ENCODE measurements at places on chromosomes 1 and 21.

GRCh38 chr1:54764922-54765561, 719 bp upstream of the PARS2 start:
- H3K36me3 ChIP-seq = no peaks in the 10 kb centered on the region
- DNase-seq = no peak
- no peak overlapping the region for H3K4me3 ChIP-seq
- no peaks in the 10 kb centered on the region for H3K4me1 ChIP-seq
- H3K27me3 ChIP-seq = no peaks in the 10 kb centered on the region

DNA sequence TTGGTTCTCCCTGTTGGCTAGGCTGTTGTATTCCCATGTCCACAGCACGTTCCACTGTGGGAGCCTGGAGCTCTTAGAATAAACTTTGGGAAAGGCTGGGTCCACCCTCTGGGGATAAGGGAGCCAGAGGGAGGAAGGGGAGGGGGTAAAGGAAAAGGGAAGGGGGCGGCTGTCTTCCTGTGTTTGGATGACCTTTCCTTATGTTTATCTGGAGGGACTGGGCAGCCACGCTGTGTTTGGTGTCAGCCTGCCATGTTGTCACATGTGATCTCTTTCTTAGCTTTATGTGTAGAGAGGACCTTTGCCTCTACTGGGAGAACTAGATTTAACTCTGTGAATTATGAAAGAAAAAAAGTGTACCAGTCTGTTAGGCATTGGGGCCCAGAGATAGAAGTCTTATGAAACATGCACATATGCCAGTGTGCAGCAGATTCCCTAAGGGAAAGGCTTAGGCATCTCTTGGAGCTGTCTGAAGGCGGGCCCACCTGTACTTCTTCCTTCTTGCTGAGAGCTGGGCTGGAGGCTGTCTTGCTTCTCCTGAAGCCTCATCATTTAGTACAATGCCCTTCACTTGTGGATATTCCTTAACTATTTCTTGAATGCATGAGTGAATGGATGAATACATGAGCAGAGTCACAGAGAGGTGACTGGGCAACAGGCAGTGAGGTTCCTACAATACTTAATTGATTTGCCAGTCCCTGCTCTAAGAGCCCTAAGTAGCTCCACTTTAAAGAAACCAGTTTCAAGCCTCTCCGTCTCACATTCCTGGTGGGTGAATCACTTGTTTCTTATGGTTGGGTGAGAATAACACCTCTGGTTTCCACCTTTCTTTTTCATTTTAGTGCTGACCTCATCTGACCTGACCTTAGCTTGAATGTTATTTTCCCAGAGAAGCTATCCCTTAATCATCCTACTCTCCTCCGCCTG, 62.5 kb upstream of the ARHGAP29 start:
- H3K36me3 ChIP-seq = no peaks in the 10 kb centered on the region
- no peak for DNase-seq
- peaks cover 23% of the 10 kb centered on the region for H3K4me1 ChIP-seq
- H3K27ac ChIP-seq = peak overlapping the region; percentile 41

- DNase-seq = no peak
- no peaks in the 10 kb centered on the region for H3K36me3 ChIP-seq
- H3K4me3 ChIP-seq = no peak overlapping the region
These were observed 576.6 kb downstream of the NPHP4 start for GRCh38 chr1:5415606-5416005.

DNA sequence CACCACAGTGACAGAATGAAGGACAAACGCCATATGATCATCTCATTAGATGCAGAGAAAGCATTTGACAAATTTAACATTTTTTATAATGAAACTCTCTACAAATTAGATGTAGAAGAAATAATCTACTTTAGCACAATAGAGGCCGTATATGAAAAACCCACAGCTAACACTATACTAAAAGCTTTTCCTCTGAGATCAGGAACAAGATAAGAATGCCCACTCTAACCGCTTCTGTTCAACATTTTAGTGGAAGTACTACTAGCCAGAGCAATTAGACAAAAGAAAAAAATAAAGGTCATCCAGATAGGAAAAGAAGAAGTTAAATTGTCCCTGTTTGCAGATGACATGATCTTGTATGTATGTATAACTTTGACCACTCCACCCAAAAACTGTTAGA, 109.7 kb downstream of the SLC35F3 start:
- no peaks in the 10 kb centered on the region for H3K36me3 ChIP-seq
- DNase-seq = no peak
- no peaks in the 10 kb centered on the region for H3K27me3 ChIP-seq
- H3K27ac ChIP-seq = no peak overlapping the region
- no peak overlapping the region for H3K4me3 ChIP-seq

DNA sequence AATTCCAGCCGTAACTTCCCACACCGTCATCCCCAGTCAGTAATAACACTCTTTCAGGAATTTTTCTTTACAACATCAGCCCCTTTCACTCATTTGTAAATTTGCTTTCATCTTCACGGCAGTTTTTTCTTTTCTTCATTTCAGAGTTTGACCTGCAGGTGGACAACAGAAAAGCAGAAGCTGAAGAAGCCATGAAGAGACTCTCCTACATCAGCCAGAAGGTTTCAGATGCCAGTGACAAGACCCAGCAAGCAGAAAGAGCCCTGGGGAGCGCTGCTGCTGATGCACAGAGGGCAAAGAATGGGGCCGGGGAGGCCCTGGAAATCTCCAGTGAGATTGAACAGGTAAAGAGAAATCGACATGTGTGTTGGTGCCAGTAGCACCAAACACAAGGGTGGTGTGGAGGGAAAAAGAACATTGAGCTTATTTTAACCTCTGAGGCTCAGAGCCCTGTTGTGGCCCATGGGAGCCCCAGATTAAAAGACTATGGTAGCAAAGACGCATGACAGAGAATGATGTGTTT, 53.2 kb downstream of the LAMC2 start:
- H3K27ac ChIP-seq = no peak overlapping the region
- no peak for DNase-seq
- no peaks in the 10 kb centered on the region for H3K36me3 ChIP-seq
- no peak overlapping the region for H3K4me3 ChIP-seq
- H3K27me3 ChIP-seq = no peaks in the 10 kb centered on the region
- H3K4me1 ChIP-seq = no peaks in the 10 kb centered on the region

DNA sequence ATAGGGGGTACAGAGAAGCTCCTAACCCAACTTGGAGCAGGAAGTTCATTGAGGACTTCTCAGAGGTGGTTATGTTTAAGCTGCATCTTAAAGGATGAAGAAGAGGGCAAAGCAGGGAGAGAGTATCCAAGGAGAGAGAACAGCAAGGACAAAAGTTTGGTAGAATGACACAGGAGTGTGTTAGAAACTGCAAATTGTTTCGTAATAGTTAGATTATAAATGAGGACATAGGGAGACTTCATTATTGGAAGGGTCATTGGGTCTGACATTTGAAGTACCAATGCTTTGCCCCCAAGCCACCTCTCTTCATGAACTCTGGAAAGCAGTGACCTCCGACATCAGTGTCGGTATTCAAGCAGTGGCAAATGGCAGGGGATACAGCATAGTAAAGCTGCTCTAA, 209.6 kb upstream of the JUN start:
- H3K27me3 ChIP-seq = no peaks in the 10 kb centered on the region
- no peak for DNase-seq
- H3K27ac ChIP-seq = no peak overlapping the region
- H3K4me3 ChIP-seq = no peak overlapping the region
- no peaks in the 10 kb centered on the region for H3K4me1 ChIP-seq
- H3K36me3 ChIP-seq = no peaks in the 10 kb centered on the region

- H3K4me3 ChIP-seq = no peak overlapping the region
- H3K27ac ChIP-seq = no peak overlapping the region
- H3K36me3 ChIP-seq = peaks cover 58% of the 10 kb centered on the region
- H3K27me3 ChIP-seq = no peaks in the 10 kb centered on the region
These were observed 38.2 kb downstream of the ARID1A start for GRCh38 chr1:26733982-26734381.

DNA sequence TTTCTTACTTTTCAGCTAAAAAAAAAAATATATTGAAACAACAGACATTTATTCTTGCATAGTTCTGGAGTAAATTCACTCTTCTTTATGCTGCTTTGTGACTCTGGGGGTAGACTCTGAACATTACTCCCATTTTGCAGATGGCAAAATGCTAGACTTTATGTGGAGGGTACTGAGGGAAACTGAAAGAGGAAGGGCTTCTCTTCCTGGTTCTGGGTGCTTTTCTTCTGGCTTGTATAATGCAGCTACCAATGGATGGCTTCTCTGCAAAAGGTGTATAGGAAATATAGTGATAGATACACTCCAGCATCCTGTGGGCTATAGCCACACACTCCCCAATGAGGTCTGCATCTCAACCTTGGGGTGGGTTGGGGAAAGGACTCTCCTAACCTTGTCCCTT, 19.7 kb upstream of the ZBTB40 start:
- H3K4me1 ChIP-seq = no peaks in the 10 kb centered on the region
- H3K36me3 ChIP-seq = no peaks in the 10 kb centered on the region
- H3K27ac ChIP-seq = no peak overlapping the region
- no peaks in the 10 kb centered on the region for H3K27me3 ChIP-seq
- H3K4me3 ChIP-seq = no peak overlapping the region

- DNase-seq = peak; percentile 13
- H3K4me1 ChIP-seq = peaks cover 5% of the 10 kb centered on the region
- no peak overlapping the region for H3K27ac ChIP-seq
- no peaks in the 10 kb centered on the region for H3K27me3 ChIP-seq
These were observed 37.3 kb upstream of the TMEM125 start for GRCh38 chr1:43232482-43232881.

- H3K4me1 ChIP-seq = no peaks in the 10 kb centered on the region
- H3K27me3 ChIP-seq = peaks cover 2% of the 10 kb centered on the region
- H3K36me3 ChIP-seq = no peaks in the 10 kb centered on the region
- no peak overlapping the region for H3K27ac ChIP-seq
These were observed 9.7 kb downstream of the BATF3 start for GRCh38 chr1:212689758-212690529.

- no peaks in the 10 kb centered on the region for H3K27me3 ChIP-seq
- no peak overlapping the region for H3K4me3 ChIP-seq
- no peaks in the 10 kb centered on the region for H3K36me3 ChIP-seq
- H3K4me1 ChIP-seq = no peaks in the 10 kb centered on the region
- no peak overlapping the region for H3K27ac ChIP-seq
These were observed 344.3 kb downstream of the DUSP10 start for GRCh38 chr1:221397606-221398005.

DNA sequence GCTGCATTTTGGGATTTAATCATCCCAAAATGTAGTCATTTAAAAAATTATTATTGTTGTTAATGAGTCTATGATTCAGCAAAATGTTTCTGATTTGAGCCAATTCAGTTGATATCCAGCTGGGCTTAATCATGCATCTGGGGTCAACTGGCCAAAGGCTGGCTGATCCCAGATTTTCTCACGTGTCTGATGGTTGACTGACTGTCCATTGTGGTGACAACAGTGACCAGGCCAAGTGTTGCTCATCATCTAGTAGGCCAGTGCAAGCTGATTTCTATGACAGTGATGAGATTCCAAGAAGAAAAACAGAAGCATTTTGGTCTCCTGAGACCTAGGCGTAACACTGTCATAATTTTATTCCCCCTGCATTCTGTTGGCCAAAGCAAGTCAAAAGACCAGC, 80.1 kb upstream of the ZC3H11B start:
- H3K4me3 ChIP-seq = no peak overlapping the region
- DNase-seq = no peak
- H3K27me3 ChIP-seq = no peaks in the 10 kb centered on the region
- no peaks in the 10 kb centered on the region for H3K36me3 ChIP-seq

- H3K36me3 ChIP-seq = no peaks in the 10 kb centered on the region
- no peaks in the 10 kb centered on the region for H3K27me3 ChIP-seq
- no peak overlapping the region for H3K27ac ChIP-seq
- H3K4me3 ChIP-seq = no peak overlapping the region
These were observed 15.5 kb upstream of the PADI6 start for GRCh38 chr1:17356387-17357026.

GRCh38 chr1:15678578-15678977, 5.5 kb upstream of the PLEKHM2 start:
- no peaks in the 10 kb centered on the region for H3K36me3 ChIP-seq
- H3K4me1 ChIP-seq = no peaks in the 10 kb centered on the region
- H3K4me3 ChIP-seq = no peak overlapping the region
- no peak for DNase-seq

DNA sequence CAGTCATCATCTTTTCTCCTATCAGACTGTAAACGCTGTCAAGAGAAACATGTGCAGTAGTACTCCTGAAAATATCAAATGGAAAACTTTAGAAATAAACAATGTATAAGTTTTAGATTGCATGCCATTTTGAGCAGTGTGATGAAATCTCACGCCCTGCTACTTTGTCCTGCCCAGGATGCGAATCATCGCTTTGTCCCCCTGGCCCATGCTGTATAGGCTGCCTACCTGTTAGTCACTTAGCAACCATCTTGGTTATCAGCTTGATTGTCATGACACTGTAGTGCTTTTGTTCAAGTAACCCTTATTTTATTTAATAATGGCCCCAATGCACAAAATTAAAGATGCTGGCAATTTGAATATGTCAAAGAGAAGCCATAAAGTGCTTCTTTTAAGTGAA, 363.0 kb downstream of the ZP4 start:
- no peaks in the 10 kb centered on the region for H3K27me3 ChIP-seq
- no peak overlapping the region for H3K4me3 ChIP-seq
- no peak for DNase-seq
- no peaks in the 10 kb centered on the region for H3K36me3 ChIP-seq

- no peak overlapping the region for H3K4me3 ChIP-seq
- H3K27me3 ChIP-seq = no peaks in the 10 kb centered on the region
- H3K27ac ChIP-seq = no peak overlapping the region
- no peaks in the 10 kb centered on the region for H3K36me3 ChIP-seq
- no peaks in the 10 kb centered on the region for H3K4me1 ChIP-seq
These were observed 67.1 kb upstream of the PTGFRN start for GRCh38 chr1:116842654-116843053.

DNA sequence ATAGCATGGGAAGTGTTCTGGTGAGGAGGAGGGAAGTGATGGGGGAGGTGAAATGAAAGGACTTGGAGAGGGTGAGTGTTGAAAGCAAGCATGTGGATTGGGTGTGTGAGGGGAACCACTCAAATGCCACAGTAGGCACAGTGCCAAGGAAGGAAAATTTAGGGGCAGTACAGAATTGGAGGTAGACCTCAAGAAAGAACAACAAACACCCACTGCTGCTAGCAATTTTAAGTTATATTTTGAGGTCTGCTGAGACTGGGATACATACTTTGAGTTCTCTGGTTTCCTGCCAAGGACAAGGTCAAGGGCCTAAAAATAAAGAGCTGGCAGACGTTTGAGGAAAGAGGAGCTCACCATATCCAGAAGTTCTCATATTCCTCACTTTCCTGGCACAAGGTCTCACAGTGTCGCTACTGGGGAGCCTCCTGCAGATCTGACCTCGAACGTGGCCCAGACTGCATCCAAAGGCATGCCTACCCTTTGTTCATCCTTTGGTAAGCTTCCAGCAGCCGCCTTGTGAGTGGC, 104.0 kb downstream of the BRINP2 start:
- no peaks in the 10 kb centered on the region for H3K36me3 ChIP-seq
- H3K4me3 ChIP-seq = no peak overlapping the region
- H3K27me3 ChIP-seq = no peaks in the 10 kb centered on the region
- no peak for DNase-seq
- no peaks in the 10 kb centered on the region for H3K4me1 ChIP-seq

DNA sequence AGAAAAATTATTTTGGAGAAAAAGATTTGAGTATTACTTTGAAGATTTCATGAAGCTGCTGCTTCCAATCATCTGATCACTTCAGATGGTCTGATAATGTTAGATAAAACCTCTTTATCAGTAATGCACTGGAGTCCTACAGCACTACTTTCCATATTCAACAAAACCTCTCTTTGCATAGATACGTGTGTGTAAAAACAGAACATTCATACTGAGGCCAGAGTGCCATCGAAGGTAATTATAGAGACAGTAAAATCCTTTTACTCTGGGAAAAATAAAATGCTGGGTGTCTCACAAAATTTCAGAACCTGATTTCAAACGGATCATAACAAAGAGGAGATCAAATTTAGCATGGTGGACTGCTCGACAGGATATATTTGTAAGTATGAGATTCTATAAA, at the start of gene RGS13:
TSS of gene RGS13 (plus strand) at position 209 of the 400 bp plus-strand sequence. CDS start 8,188 bp downstream, outside the sequence.
- H3K36me3 ChIP-seq = no peaks in the 10 kb centered on the region
- no peak within 1 kb of the TSS for H3K27ac ChIP-seq

Measured in liver (tissue), 10 donors.